Stimulated activated CD8-positive, alpha-beta memory T cell treated with anti-CD3 and anti-CD28 coated beads, Interleukin-12 subunit alpha, Interleukin-12 subunit beta, amount 100 ng/mL, for 1 hour (primary cell): ENCODE measurements at places on chromosomes 2 and 18.

DNA sequence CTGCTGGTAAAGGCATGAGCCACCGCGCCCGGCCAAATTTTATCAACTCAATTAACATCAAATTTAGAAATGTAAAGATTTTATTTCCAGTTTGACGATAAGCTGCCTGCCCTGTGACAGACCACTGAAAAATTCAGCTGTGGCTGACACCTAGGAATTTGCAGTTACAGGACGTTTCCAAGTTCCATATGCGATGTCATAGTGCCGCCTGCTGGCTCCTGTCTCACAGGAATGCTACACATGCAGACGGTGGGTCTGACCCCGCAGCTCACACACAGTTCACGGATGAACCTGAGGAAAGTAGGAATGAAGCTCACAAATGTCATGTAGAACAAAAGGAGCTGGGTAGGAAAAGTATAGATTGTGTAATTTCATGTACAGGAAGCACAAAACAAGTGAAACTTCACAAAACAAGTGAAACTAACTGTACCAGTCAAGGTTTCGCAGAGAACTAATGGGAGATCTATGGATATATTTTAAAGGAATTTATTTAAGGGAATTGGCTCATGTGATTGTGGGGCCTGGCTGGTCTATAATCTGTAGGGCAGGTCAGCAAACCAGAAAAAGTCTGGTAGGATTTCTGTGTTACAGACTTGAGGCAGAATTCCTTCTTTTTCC, 13.2 kb upstream of the SEH1L start:
- DNase-seq: peak; percentile 64

GRCh38 chr2:25453199-25453905, 111.6 kb upstream of the DNMT3A start:
- no peak for DNase-seq

- no peak for DNase-seq
These were observed 250.9 kb downstream of the ASXL3 start for GRCh38 chr18:33828949-33829348.

DNA sequence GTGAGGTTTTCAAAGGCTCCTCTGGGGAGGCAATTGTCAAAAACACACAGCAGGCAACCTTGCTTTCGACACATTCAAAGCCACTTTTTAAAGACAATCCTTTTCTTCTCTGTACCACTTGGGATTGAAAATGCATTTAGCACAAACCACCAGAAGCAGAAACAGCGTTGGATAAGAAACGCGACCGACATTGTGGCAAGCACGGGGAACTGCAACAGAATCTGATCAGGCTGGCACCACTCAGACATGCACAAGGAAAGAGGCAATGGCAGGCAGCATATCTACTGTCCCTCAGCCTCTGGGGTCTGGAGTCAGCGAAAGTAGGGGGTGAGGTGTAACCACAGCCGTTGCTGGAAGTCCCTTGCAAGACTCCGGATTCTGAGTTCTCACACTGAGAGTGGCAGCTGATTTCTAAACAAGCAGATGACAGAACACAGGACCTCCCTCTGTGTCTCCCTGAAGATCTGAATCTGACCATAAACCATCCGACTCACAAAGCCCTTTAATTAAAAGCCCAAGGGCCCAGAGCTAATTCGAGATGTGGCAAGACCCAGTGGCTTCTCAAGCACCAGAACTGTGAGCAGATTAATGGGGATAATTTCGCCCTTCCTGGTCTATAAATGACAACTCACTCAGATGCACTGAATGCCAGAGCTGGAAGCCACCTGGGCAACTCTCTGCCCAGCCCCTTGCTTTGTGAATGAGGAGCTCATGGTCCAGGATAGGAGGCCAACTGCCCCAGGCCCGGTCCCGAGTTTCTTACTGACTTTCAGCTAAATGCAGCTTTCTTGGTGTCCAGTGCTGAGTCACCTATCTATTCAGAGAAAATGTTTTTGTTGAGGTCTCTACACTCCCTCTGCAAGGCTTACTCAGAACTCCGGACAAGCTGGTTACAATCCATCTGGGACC, 29.6 kb downstream of the CYRIA start:
- no peak for DNase-seq

DNA sequence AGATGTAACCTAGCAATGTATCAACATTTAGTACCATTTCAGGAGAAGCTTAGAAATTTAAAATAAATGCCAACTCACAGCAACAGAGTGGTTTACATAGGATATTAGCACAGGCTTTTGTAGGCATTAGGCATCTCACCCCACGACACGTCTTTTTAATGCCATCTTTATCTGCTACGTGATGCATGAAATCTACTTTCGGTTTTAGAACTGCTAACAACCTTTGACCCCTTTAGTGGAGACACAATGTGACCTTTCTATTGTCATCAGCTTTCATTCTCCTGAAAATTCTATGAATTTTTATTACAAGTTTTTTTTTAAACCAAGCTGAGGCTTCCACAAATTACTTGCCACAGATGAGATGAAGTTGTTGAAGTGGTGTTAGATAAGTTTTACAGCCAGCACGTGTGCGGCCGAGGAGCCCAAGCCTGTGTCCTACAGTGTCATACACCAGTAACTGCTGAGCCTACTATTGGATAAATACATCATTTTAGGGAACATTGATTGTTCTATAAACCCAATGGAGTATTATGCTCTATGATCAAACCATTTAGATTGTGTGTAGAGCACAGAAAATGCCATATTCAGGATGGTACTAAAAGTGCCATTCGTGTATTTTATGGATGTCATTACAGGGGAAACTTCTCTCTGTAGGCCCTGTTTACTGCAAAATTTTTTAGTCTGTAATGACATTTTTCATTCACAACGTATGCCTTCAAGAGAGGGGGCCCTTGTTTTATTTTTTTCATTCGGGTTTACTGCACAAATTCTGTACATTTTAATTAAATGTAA, 151.6 kb downstream of the PTGR3 start:
- no peak for DNase-seq

DNA sequence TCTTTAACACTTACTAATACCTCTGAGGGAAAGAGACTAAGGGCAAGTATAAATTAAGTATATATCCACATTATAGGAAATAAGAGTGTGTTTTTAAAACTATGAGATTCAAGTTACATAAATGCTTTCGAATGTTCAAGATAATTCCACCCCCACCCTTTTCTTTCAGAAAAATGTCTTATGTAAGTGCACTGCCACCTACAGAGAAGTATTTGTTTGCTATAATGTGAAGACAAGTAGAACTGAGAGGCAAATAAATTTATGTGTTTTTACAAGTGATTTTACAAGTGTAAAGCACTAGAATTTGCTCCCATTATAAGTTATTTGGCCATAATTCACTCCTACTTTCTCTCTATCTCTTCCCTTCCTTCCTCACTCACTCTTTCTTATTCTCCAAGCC, 99.9 kb upstream of the CRACDL start:
- no peak for DNase-seq

- DNase-seq: no peak
These were observed 116.3 kb downstream of the POLE4 start for GRCh38 chr2:75074708-75075107.

GRCh38 chr2:120852200-120852815, 116.6 kb downstream of the GLI2 start:
- DNase-seq: no peak

- DNase-seq: no peak
These were observed 100.6 kb downstream of the HDAC4 start for GRCh38 chr2:239300242-239300641.

DNA sequence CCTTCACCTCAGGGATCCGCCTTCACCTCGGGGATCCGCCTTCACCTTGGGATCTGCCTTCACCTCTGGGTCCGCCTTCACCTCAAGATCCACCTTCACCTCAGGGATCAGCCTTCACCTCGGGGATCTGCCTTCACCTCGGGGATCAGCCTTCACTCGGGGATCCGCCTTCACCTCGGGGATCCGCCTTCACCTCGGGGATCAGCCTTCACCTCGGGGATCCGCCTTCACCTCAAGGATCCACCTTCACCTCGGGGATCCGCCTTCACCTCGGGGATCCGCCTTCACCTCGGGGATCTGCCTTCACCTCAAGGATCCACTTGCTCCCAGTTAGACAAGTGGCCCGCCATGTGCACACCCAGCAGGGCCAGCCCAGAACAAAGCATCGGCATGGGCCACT, 7.3 kb downstream of the KIF1A start:
- DNase-seq: no peak

DNA sequence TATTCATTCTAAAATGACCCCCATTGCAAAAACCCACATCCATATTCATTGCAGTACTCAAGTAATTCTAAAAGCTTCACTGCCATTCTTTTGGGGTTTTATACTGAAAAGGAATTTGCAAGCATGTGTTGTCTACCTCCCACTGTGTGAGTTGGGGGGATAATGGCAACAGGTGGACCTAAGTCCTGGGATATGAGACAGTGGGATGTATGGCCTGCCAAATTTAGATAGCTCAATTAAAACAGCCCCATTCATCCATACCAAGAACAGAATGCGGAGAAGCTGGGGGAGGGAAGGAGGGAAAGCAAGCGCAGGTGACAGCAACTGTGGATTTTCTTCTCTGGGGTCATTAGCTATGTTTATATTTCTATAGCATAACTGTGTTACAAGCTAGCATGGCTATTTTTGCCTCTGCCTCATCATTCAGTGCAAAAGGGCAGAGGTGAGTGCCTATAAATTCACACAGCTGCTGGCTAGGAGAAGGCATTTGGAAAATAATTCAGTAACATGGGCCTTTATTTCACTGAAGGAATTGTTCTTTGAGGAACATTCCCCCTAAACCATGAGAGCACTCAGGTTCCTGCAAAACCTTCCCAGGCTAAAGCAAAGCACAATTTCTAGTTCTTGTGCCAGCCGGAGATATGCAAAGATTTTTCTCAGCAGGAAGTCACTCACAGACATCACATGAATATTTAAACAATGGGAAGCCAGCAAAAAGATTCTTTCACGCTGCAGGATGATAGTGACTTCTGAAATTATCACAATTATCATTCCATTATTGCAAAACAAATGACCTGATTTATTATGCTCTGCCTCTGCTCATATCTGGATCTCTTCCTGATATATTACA, 393.9 kb upstream of the ACVR2A start:
- no peak for DNase-seq

GRCh38 chr18:78665644-78666043, 314.0 kb upstream of the SALL3 start:
- no peak for DNase-seq

- no peak for DNase-seq
These were observed 57.2 kb downstream of the INPP5D start for GRCh38 chr2:233117351-233117750.

- no peak for DNase-seq
These were observed 119.1 kb downstream of the AQP4 start for GRCh38 chr18:26746398-26746797.

DNA sequence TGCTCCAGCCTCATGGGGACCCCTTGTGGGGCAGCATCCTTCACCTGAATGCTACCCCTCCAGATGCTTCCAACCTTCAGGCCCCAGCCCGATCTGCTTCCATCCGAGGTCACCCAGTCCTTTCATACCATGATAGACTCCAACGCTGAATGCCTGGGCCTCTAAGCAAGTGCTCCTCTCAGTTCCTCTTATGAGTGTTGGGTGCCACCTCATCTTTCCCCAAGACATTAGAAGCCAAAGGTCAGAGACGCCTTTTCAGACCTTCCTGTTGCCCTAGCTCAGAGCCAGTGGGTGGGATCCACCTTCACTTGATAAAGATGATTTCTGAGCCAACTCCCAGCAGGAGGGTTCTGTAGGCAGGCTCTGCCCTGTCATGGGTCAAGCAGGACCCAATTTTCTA, 174.5 kb upstream of the MGAT5 start:
- no peak for DNase-seq

DNA sequence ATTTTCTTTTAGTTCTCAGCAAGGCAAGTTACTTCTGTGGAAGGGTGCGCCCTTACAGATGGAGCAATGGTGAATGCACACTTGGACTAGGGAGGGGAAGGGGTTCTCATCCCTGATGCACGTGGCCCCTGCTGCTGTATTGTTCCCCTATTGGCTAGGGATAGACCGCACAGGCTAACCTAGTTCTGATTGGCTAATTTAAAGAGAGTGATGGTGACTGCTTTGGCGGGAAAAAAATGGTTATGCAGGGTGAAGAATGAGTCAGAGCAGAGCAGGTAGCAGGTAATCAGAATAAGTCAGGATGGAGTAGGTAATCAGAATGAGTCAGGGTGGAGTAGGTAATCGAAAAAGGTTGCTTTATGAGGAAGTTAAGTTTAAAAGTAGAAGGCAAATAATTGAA, 171.5 kb downstream of the MTCL1 start:
- no peak for DNase-seq

DNA sequence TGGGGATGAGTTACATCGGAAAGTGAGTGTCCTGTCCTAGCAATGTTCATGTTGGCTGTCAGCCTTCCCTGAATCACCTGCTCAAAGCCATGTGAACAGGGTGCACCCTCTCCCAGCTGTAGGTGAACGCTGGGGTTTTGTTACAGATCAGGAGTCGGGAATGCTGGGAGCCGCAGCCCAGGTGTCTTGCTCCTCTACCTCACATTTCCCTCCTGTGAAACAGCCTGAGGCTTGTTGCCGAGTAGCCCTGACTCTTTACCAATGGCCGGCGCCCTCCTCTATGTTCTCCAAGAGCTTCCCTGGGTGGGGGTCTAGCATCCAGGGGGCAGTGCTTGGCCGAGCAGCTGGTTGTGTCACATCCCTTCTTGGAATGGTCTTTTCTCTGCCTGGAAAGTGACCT, 164.7 kb downstream of the SH3RF3 start:
- no peak for DNase-seq

DNA sequence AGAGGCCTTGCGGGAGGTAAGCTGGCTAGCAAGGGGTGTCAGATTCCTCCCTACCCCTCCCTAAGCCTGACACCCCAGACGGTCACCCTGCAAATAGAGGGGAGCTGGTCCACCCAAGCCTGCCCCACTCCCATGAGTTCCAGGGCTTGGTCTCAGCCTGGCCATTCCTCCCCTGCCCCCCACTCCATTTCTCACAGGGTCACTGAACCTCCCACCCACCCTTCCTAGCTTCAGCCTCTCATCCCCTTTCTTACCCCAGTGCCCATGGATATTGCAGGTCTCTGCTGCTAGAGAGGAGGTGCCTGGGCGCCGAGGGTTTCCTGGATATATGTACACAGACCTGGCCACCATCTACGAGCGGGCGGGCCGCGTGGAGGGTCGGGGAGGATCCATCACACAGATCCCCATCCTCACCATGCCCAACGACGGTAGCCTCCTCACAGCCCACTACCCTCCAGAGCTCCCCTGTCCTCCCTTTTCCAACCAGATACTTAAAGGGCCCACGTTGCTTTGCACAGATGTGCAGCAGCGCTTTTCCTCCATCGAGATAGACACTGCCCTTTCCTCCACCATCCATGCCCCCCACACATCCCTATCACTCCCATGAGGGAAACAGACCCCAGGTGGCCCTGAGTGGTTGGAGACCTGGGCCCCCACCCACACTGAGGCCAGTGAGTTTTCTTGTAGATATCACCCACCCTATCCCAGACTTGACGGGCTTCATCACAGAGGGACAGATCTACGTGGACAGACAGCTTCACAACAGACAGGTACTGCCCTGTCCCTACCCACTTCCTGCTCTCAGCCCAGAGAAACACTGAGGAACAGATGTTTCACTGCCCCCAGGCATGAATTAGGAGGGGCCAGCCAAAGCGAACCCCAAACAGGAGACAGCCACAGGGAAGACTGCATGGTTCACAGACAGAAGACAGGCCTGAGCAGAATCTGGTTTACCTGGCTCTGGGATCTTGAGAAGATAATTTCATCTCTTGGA, 15.2 kb upstream of the ANKRD53 start:
- no peak for DNase-seq
